ENCODE measurements at places on chromosomes 1 and 21.

DNA sequence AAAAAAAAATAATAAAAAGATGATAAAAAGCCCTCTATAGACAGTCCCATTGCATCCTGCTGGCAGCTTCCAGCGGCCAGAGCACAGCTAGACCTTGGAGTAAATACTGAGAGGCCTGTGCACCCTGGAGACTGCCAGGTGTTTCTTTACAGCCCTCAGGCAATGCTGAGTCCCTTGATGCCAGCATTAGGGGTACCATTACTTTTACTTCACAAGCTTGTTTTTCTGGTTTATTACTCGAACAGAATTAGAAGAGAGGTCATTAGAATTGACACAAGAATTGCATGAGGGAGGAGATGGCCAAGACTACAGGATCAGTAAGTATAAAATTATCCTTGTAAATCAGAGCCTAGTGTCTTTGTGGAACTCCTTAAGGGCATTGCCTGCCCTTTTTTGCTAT lies 43.6 kb downstream of the AKNAD1 start:
- no peak for DNase-seq

- no peak for DNase-seq
Measured at GRCh38 chr1:91308544-91308943, 96.1 kb downstream of the HFM1 start.

GRCh38 chr1:98331243-98331642 lies 330.3 kb upstream of the SNX7 start:
- DNase-seq = no peak

- no peak for DNase-seq
Measured at GRCh38 chr1:109644670-109645069, 11.2 kb upstream of the GSTM4 start.

- DNase-seq = no peak
Measured at GRCh38 chr1:115337633-115338456, at the start of gene NGF. NGF (minus strand) TSS chr1:115338249; CDS start chr1:115286795, 51,454 bp downstream.

GRCh38 chr21:32456497-32456918 lies 44.0 kb downstream of the EVA1C start:
- no peak for DNase-seq

DNA sequence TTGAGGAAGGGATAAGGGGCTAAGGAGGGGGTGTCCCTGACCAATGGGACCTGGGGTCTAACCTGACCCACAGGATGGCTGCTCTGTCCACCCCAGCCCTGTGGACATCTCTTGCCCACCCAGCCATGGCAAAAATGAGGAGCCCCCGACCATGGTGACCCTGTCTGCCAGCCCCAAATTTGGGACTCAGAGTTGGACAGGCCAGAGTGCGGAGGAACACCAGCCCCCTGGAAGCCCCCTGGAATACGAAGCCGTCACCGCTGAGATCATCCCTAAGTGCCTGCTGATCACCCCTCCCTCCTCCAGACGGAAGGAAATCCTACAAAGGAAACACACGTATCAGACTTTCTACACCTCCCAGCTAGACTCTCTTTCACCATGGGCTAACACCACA lies 119.3 kb downstream of the SIK1 start:
- DNase-seq = no peak

All from non-pigmented ciliary epithelial cell (primary cell).